Hippocampal formation (tissue), 2 donors: ENCODE measurements at places on chromosomes 4 and X.

DNA sequence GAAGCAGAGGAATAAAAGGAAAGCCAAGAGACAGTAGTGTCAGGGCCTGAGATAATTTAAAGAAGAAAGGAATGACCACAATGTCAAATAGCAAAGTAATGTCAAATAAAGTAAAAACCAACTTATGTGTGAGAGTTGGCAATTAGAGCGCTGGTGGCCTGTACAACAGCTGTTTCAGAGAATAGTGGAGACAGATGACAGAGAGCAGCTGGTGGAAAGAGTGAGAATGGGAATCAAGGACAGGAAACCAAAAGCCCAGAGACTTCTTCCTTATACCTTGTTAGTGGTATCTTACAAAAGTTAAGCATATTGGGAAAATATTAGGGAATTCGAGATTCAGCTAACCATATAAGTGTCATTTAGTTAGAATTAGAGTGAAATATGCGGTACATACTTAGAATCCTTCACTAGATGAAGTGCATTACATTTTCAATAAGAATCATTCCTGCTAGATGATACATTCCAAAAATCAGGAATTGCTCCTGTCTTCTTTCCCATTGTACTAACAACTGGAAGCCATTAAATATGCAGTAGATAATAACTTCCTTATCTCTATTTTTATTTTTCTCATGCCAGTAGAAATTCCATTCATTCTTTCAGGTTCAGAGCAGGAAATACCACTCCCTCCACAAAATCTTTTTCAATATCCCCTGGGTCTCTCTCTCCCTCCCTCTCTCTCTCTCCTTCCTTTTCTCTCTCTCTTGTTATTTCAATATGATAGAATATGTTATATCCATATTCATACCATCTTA is 525.4 kb downstream of the CENPC start:
- no peak for DNase-seq

- peak; percentile 4 for DNase-seq
Observed at GRCh38 chr4:102449751-102450352, 51.3 kb upstream of the NFKB1 start.

- DNase-seq = no peak
Observed at GRCh38 chr4:8201321-8201781, 2.3 kb downstream of the SH3TC1 start.

DNA sequence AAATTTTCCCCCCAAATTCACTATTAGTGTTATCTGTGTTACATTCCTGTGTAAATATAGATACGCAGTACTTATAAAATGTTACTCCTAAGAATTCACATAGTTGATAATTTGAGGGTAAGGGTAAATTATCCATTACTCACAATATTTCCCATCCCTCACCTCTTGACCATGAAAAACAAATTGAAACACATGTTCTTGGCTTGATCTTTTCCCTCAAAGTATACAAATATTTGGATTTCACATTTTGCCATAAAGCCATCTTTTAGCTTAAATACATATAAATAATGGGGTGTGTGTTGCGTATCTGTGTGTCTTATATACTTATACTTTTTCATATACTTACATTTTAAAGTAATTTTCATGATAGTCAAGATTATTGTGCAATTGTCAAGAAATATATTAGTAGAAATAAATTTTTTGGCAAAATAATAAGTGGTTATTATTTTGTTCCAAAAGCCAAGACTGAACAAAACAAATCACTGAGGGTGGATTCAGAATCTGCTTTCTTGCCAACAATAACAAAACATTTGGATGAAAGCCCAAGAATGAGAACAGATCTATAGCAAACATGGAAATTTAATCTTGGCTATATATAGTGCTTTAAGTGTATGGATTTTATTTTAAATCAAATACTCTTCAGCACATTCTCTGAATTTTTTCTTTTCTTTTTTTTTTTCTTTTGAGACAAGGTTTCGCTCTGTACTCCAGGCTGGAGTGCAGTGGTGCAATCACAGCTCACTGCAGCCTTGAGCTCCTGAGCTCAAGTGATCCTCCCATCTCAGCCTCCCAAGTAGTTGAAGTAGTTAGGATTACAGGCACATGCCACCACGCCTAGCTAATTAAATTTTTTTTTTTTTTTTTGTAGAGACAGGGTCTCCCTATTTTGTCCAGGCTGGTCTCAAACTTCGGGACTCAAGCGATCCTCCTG is 48.5 kb upstream of the PRSS48 start:
- no peak for DNase-seq

DNA sequence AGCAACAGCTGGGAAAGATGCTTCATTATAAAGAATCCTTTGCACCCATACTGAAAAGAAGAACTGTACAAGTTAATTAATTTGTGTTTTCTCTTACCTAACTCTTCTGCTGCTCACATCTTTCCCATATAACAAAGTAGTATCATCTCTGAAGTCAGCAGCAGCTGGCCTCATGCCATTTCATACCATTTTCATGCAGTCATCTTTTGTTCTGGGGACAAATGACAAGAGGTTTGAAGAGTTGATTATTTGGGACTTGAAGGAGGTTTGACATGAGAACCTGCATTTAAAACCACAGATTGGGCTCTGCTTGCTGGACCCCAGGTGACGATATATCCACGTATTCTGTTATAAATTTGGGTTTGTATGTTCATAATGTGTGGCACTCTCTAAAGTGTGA is 430.3 kb downstream of the SPRY1 start:
- no peak for DNase-seq

- no peak for DNase-seq
Observed at GRCh38 chrX:40953369-40953768, 131.9 kb upstream of the USP9X start.

GRCh38 chr4:2961811-2962441 is 1.3 kb downstream of the NOP14 start:
- no peak for DNase-seq

DNA sequence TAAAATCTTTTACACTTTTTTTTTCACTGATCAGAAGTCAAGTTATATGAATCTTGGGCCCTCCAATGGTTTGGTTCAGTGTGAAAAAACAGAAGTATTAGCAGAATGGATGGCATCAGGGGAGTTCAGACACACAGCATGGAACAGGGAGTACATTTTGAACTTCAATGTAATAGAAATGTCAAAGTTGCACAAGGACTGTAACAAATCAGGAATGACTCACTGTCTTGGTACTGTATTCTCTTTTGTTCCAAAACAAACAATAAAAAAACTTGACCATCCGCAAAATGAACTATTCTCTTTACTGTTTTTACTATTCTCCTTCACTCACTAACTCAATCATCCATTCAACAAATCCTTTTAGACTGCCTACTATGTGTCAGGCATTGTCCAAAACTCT is 401.0 kb downstream of the FSTL5 start:
- no peak for DNase-seq

- DNase-seq = no peak
Observed at GRCh38 chrX:69018416-69019072, 146.7 kb downstream of the PJA1 start.

- DNase-seq = no peak
Observed at GRCh38 chr4:7641712-7642111, 207.0 kb upstream of the PSAPL1 start.

DNA sequence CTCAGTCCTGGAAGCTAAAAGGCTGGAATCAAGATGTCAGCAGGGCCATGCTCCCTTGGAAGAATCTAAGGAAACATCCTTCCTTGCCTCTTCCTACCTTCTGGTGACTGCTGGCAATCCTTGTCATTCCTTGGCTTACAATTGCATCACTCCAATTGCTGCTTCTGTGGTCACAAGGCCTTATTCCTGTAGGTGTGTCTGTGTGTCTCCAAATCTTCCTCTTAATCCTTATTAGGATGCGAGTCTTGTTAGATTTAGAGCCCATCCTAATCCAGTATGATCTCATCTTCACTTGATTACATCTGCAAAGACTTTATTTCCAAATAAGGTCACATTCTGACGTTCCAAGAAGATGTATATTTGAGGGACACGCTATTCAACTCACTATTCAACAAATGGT is 52.2 kb downstream of the SMIM20 start:
- DNase-seq = no peak

DNA sequence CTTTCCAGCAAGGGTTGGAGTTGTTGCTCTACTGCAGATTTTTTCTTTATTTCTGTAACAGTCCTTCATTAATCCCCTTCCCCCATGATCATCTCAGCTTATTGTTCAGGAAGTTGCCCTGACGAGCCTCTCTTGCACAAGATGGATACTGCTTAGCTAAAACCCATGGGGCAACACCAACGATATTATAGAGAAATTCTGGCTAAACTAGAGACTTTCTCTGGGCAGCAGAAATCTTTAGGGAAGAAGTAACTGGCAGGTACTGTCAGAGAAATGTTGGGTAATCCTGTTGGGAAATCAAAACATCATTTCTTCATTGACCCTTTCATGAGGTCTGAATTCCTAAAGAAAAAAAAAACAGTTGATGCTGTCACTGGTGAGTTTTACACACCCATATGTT is 921.3 kb downstream of the NLGN4X start:
- DNase-seq = no peak

GRCh38 chrX:9148615-9149399 is 114.9 kb upstream of the FAM9B start:
- DNase-seq = no peak

GRCh38 chr4:182803235-182803634 is 114.0 kb downstream of the DCTD start:
- no peak for DNase-seq

GRCh38 chr4:141543176-141543575 is 93.2 kb upstream of the IL15 start:
- no peak for DNase-seq

DNA sequence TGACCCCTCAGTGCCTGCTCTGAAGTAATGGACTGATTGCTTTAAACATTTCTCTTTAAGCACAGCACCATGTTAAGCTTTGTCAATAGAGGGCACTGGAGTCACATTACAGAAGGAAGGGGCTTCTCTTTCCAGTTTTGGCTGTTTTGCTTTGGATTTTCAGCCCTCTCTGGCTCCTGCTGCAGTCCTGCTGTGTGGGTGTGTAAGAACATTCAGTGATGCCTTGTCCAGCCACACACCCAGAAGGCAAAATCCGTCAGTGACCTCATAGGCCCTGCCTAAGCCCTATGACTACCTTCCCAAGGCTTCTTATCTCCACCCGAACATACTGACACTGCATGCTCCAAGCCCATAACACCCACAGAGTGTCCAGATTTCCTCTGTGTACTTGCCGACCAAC is 215.3 kb upstream of the CTSO start:
- no peak for DNase-seq

GRCh38 chr4:2254665-2255500 is 7.0 kb downstream of the MXD4 start:
- DNase-seq = no peak

DNA sequence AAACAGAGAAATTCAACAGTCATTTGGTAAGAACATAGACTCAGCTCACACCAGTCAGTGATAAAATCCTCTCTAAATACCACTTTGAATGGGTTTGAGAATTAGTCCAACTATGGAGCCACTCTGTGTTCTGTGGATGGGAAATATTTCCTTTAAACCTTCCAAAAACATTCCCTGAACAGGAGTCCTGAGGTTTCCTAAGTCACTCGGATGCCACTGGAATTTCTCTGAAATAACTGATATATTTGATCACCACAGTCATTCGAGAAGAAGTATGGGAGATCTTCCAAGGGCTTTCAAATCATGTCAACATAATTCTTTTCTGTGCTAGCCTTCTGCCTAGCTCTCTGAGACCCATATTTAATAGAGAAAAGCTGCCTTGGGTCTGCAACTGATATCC is 958.6 kb downstream of the STIM2 start:
- no peak for DNase-seq

DNA sequence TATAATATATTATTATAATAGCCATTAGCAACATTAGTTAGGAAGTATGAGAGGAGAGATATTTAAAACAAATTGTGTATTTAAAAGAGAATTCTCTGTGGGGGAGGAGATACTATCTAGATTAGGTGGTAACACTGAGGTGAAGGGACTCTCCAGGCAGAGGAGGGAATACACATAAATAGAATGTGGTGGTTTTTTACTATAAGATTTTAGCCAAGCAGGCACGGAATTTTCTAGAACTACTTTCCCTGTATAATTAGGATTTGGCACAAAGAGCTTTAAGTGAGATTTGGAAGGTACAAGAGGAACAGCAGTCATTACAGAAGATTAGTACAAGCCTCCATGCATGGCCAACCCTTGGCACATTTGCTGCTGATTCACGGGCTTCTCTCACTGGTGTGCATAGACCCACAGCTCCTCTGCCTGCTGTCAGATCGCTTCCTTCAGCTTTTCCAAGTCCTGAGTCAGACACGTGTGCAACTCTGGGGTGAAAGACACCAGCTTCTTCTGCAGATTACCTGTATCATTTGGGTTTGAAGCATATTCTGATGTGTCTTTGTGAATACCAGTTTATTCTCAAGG is 685.5 kb downstream of the KCTD8 start:
- no peak for DNase-seq

DNA sequence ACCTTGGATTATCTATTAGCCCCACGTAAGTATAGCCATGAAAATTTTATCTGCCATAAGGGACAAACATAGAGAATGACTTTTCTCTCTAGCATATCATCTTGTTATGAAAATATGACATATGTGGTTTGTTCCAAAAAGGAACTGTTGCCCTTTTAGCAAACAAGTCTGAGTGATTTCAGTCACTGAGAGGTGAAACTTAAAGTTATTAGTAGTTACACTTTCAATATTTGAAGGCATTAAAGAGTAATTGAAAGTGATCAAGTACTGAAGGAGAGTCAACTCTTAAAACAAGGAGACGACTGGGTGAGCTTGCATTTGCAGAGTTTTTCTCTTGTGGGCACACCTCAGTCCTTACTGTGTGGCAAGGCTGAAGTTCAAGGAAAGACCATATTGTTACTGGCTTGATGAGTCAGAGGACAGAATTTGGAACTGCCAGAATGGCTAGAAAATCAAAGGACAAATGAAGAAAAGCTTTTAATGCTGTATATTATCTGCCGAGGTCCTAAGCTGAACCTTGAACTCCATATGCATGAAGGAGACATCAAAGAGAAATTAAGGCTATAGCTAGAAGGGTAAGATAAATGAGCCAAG is 205.1 kb upstream of the EMCN start:
- no peak for DNase-seq

DNA sequence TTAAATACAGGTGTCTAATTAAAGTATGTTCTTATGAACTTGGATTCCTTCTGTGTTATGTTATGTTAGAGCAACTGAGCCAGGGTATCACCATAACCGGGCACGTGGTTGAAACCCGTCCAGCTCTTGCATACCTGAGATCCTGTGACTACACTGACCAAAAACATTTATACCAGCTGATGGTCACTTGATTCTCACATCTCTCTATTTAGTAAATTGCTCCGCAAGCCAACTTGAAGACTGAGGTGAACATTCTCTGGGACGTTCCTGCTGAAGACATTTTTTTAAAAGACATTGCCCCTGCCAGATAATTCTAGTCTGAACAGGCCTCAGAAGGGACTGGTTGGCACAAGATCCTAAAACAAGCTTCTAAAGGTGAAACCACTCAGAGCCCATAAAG is 550.0 kb upstream of the DIPK2B start:
- no peak for DNase-seq

GRCh38 chrX:102154900-102155805 is 624 bp downstream of the BEX5 start:
- DNase-seq = no peak

- no peak for DNase-seq
Observed at GRCh38 chr4:79917246-79917645, 155.8 kb downstream of the ANTXR2 start.
